Colonic mucosa (tissue), 4 donors: ENCODE measurements at places on chromosomes 3 and 15. TPM values are rescaled to one million over a fixed set of nuclear protein-coding genes. Genes with fewer than 3 reads are reported as not detected.

CCDC13 gene
- 0.93 TPM for total RNA-seq

GRCh38 chr3:60206206-60206605, 1045.0 kb downstream of the FHIT start:
- DNase-seq, result no peak

DNA sequence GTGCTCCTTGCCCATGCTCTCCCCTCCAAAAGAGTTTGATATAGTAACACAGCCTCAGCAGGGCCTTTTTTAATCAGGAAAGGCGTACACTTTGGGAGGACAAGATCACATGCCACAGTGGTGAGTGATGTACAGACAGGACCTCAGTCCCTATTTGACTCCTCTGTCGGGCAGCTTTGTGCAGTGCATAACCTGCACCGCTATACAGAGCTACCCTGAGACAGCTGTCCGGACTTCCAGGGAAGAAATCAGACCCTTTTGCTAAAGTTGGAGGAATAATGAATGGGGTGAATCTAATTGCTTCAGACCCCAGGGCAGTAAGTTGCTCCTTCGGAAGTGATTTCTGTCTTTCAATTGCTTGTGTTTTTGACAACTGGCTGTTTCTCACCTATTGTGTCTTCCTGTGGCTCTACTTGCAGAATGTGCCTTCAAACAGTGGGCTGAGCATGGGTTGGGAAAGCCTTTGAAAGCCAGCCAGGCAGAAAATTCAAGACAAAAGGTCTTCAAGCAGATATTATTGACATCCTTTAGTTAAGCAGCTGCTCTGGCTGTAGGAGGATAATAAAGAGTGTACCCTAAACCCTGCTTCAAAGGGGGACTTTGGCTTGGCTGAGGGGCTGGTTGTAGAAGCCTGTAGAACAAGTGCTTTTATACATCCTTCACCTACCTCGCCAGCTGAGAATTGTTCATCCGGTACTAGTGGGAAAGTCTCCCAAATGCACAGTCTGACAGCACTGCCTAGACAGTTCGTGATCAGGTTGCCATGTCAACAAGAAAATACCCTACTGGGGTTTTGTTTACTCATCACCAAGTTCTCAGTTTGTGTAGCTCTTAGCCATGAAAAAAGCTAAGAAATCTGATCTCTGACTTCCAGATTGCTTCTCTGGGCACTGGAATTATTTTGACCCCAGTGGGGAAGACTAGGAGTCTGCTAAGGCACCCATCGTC, 35.1 kb downstream of the SNTN start:
- no peak for DNase-seq

GRCh38 chr15:24269166-24269571, 406.4 kb upstream of the NPAP1 start:
- DNase-seq, result no peak
